Caco-2 (cell line): ENCODE measurements at places on chromosomes 11 and 22.

DNA sequence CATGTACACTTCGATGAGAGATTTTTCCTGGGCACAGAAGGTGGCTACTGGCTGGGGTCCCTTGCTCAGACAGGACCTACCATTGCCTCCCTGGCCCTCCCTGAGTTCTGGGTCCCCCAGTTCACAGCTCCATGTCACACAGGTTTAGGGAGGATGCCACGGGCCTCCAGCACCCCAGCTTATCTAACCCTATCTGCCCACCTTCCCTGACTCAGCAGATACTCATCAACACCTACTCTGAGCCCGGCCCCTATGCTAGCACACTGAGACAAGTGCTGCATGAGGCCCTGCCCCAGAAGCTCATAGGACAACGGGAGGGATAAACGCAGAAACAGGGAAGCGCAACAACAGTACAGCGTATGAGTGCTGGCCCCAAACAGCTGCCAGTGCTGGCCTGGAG lies 9.6 kb downstream of the NAGA start:
- DNase-seq, result no peak

DNA sequence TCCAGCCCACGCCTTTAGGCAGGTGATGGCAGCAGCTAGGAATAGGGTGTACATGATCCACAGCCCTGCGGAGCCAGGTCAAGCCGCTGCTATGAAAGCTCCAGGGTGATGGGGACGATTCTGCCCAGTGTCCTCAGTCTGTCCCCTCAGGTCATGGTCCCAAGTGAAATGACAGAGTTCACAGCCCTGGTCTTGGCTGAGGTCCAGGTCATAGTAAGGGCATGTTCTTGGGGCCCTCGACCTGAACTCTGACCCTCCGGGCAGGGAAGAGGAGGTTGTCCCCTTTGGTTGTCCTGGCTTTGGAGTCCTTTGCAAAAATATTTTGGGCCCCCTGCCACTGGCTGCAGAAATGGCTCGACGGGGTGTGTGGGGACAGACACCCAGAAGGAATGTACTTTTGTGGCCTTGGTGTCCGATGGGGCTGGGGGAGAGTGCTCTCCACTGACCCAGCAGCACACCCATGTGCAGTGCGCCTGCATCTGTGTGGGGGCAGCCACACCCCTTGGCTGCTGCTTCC lies 7.3 kb downstream of the C22orf31 start:
- DNase-seq, result no peak

- no peak for DNase-seq
Observed at GRCh38 chr11:2518111-2518982, 73.5 kb downstream of the KCNQ1 start.

- peak; percentile 24 for DNase-seq
Observed at GRCh38 chr11:117851852-117852251, 24.6 kb downstream of the FXYD6 start.

DNA sequence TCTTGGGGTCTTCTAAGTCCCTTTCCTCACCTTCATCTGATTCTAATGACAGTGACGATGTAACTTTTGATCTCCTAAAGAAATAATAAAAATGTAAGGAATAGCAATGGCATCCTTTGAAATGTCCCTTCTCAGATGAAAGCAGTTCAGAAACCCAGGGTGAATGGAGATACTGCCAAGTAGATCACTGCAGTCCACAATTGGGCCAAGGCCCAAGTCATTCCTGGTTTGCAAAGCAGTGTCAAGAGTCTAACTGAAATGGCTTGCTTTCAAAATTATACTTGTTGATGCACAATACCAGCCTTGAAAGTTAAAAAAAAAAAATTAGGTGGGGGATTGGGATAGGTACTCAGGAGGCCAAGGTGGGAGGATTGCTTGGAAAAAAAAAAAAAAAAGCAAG lies 20.4 kb downstream of the ASCC2 start:
- DNase-seq, result no peak

DNA sequence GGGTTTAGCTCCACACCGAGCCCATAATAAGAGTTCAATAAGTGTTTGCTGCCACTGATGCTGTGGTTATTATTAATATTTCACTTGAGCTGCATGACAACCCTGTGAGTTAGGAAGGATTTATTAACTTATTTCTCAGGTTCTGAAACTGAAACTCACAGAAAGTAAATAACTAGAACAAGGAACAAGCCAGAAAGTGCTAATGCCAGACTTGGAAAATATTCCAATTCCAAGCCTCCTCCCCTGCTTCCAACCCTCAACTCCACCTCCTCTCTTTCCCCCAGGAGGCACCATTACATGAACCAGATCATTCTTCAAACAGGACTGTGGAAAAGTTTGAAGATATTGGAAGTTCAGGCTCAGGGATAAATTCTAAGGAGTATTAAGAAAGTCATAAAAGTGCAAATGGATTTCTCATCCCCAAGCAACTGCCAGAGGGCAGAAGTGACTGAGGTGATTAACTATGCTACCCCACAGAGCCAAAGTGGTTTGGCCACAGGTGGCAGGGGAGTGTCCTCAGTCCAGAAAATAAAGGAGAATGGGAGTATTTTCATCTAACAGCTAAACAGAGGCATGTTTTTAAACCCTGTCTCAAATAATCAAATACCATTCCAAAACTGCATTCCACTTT lies 3.2 kb upstream of the FJX1 start:
- no peak for DNase-seq

- DNase-seq, result peak; percentile 53
Observed at GRCh38 chr22:49767355-49768062, 60.2 kb downstream of the BRD1 start.

GRCh38 chr11:9193316-9193715 lies 71.8 kb downstream of the DENND5A start:
- DNase-seq, result no peak

- DNase-seq, result no peak
Observed at GRCh38 chr11:20966489-20966888, 297.1 kb downstream of the NELL1 start.

DNA sequence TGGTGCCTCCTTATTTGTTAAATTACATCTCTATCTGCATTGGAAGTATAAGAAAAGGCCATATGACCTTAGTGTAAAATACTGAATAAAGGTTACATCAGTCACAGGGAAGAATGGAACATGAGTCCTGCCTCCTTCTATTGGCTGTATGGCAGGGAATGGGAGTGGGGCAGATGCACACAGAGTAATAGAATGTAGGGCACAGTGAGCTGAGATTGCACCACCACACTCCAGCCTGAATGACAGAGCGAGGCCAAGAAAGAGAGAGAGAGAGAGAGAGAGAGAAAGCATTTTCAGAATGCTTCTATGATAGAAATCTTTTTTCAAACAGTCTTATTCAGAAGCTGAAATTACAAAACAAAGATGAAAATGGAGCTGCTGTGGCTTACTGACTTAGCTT lies 58.8 kb downstream of the SLN start:
- no peak for DNase-seq

DNA sequence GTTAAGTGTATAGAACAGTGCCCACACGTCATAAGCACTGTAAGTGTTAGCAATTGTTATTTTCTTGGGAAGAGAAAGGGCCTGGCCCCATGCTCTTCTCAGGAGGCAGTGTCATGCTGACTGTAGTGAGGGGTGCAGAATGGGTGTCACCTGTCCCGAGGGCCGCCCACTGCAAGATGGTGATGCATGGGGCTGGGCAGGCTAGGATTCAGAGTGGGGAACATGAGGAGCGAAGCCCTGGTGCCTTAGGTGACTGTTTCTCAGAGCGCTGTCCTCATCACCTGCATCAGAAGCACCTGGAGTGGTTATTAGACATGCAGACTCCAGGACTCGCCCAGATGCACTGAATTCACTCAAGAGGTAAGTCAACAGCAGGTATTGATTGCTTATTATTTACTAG lies 101.0 kb upstream of the PARVA start:
- no peak for DNase-seq

- DNase-seq, result no peak
Observed at GRCh38 chr22:39486951-39487825, 14.9 kb upstream of the MIEF1 start.

- no peak for DNase-seq
Observed at GRCh38 chr11:27672836-27673464, 27.3 kb downstream of the BDNF start.

- DNase-seq, result no peak
Observed at GRCh38 chr11:46010100-46010499, 87.6 kb downstream of the LARGE2 start.

GRCh38 chr22:21030032-21030431 lies 2.3 kb downstream of the SLC7A4 start:
- DNase-seq, result no peak

- DNase-seq, result no peak
Observed at GRCh38 chr11:31645747-31646146, 136.2 kb downstream of the ELP4 start.

GRCh38 chr11:47891886-47892285 lies 43.7 kb upstream of the NUP160 start:
- no peak for DNase-seq

GRCh38 chr11:66311470-66311964 lies 5.3 kb downstream of the CD248 start:
- no peak for DNase-seq

GRCh38 chr11:129846508-129847335 lies 31.1 kb downstream of the TMEM45B start:
- peak; percentile 43 for DNase-seq

DNA sequence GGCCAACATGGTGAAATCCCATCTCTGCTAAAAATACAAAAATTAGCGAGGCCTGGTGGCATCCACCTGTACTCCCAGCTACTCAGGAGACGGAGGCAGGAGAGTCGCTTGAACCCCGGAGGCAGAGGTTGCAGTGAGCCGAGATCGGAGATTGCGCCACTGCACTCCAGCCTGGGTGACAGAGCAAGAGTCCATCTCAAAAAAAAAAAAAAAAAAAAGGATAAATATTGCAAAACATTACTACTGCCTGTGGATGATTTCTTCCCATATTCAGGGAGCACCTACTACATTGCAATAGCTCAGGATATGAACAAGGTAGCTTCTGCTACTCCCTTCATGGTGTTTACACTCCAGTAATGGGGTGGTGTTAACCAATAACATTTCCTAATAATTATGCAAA lies 980.6 kb downstream of the NTM start:
- DNase-seq, result no peak

GRCh38 chr22:48496226-48496845 lies 1331.3 kb downstream of the BRD1 start:
- DNase-seq, result no peak

DNA sequence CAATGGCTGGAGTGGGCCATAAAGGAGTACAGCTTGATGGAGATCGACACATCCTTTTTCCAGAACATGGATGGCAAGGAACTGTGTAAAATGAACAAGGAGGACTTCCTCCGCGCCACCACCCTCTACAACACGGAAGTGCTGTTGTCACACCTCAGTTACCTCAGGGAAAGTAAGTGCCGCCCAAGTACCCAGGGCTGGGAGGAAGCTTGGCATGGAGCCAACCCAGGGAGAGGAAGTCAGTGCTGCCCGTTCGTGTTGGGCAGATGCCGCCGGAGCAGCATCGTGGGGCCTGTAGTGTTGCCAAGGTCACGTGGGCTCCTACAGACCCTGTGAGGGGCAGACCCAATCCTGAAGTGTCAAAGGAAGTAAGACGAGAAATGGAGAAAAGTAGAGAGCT lies 78.9 kb downstream of the FLI1 start:
- no peak for DNase-seq

GRCh38 chr11:6489306-6489705 lies 7.8 kb upstream of the DNHD1 start:
- DNase-seq, result no peak

GRCh38 chr11:67666303-67666645 lies 8.1 kb downstream of the ALDH3B2 start:
- DNase-seq, result no peak

DNA sequence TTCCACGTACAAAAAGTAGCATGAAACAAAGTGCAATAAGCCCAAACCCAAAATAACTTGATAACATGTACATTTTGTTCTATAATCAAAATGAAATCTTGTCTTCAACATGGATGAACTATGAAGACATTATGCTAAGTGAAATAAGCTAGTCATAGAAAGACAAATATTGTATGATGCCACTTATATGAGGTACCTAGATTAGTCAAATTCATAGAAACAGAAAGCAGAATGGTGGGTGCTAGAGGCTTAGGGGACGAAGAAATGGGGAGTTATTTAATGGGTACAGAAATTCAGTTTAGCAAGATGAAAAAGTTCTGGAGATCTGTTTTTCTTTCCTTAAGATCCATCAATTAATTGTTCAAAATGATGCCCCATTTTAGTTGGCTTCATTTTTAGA lies 7.5 kb downstream of the PGM2L1 start:
- DNase-seq, result no peak

- no peak for DNase-seq
Observed at GRCh38 chr11:111514216-111515031, at the start of gene HOATZ. Gene HOATZ, plus strand, starts transcription at chr11:111514778. Its CDS starts 7 bp downstream, at chr11:111514785.

GRCh38 chr11:86172894-86173293 lies 71.7 kb upstream of the EED start:
- no peak for DNase-seq

- no peak for DNase-seq
Observed at GRCh38 chr22:23632178-23632577, at the start of gene DRICH1. Gene DRICH1, minus strand, starts transcription at chr22:23632321. Its CDS starts 298 bp downstream, at chr22:23632023.

GRCh38 chr11:80196041-80196440 lies 755.2 kb upstream of the TENM4 start:
- no peak for DNase-seq

DNA sequence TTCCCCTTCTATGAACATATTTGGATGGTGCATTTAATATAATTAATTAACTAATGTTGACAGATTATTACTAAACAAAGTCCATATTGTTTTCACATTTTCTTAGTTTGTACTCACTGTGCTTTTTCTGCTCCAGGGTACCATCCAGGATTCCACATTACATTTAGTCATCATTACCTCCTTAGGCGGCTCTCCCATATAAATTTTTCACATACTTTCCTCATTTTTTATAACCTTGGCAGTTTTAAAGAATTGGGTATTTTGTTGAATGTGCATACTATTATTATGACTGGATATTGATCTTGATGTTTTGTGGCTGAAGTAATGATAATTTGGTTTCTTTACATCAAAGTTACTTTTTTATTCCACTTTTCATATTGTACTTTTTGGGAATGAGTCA lies 755.6 kb upstream of the ANO3 start:
- DNase-seq, result no peak

DNA sequence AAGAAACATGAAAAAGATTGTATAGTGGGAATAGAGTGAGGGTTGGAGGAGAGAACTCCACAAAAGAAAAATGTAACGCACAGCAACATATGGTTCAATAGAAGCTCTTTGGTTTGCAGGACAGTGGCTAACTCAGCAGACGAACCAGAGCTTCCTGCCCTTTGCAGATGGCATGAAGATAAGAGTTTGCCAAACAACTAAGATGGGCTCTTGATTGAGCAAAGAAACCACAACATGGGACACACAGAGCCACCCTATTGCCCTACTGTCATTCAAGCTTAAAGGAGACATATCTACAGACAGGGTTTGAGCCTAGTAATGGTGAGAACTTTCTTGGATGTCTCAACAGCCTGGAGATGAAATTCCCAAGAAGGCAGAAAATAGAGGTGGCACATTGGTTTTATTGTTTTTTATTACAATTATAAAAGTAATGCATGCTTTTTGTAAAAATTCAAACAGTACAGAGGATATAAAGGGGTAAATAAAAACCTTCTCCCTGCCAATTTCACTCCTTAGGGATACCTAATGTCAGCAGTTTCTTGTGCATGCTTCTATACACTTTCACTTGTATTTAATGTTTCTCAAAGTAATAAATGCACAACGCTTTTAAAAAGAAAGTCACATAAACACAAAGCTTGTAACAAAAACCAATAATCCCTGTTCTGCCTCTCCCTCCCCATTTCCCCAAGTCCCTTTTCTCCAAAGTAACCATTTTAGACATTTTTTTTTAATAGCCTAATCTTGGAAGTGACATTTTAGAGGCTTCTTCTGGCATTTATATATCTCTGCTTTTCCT lies 63.7 kb downstream of the COPB1 start:
- DNase-seq, result no peak

GRCh38 chr11:15816260-15816871 lies 540.0 kb downstream of the SOX6 start:
- DNase-seq, result no peak
